ENCODE measurements at places on chromosomes 13 and 19. TPM values are rescaled to one million over a fixed set of nuclear protein-coding genes. Genes with fewer than 3 reads are reported as not detected.

Gene HIF3A
- polyA plus RNA-seq: not detected

Gene HS6ST3
- not detected for polyA plus RNA-seq

Gene ZNF566
- polyA plus RNA-seq: 8.0 TPM

Gene GJB2
- not detected for polyA plus RNA-seq

Gene NKPD1
- polyA plus RNA-seq: 0.07 TPM

Gene THSD1
- polyA plus RNA-seq: 0.35 TPM

Gene ZNF540
- 0.32 TPM for polyA plus RNA-seq

DNA sequence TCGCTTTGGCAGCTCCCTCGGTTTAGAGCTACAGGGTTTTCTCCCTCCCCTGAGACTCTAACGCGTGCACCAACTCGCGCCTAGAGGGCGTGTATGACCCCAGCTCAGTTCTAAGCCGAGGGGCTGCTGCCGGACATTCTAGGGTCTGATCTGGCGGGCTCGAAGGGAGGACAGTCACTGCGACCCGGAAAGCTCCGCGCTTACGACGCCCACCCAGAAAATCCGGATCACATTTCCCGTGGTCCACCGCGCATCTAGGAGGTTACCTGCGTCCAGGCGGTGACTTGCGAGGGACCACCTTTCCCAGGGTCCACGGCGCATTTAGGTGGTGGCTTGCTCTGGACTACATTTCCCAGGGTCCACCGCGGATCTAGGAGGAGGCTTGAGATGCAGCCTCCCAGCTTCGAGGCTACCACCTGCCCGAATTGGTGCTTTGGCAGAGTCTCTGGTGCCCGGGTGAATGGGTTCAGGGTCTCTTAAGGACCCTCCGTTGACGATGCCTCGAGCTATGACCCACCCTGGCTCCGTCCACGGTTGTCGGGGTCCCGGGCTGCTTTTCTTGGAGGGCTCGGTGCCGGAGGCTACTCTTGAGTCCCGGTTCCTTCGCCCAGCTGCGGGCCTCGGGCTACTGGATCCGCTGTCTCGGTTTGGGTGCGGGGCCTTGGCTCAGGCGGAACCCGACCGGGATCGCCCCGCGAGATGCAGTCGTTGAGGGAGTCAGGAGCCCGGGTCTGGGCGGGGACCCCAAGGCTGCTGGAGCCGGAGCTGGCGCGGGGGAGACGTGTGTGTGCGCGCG lies 30.5 kb downstream of the ZNF146 start:
- no peak for DNase-seq

DNA sequence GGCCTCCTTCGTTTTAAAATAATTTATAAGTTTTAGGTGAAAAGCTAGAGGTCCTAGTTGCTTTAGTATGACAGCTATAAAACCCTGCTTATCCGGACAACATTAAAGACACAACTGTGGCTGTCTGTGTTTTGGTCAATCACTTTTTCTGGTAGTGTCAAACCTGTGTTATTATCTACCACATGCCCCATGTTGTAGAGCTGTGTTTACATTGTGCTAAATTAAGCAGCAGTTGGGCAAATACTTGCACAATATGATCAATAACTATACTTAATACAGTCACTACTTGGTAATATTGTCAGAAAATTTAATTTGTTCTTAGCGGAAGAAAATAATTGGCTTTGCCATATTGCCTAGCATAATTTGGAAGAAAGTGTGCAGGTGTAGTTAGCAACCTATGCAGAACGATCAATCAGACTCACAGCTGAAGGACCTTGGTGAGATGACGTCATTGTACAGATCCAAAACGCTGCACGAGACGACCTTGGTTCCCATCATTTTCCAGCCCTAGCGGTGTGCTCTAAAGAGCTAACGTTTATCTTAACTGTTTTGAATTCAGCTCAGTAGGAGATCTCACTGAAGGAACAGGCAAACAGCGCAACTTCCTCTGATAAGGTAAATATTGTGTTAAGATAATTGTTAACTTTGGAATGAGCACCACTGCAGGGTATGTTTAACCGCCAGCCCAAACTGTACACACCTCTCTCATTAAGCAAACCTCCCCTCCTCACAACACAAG lies 476.6 kb downstream of the IRS2 start:
- DNase-seq: no peak

- no peak for DNase-seq
Measured at GRCh38 chr19:33407140-33407551, 33.6 kb downstream of the CEBPG start.

DNA sequence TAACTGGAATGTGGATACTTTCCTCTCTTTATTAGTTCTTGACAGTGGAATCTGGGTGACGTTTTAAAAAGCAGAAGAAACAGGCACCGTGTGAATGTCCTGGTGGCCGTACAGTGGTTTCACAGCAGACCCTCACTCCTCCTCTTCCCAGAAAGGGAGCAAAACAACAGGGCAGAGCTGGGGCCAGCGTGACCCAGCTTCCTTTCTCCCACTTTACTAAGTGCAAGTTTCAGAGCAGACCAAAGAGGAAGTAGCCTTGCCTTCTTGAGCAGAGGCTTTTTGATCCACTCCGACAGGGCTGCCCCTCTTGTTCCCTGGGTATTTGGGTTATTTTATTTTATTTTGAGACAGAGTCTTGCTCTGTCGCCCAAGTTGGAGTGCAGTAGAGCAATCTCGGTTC lies 19.6 kb upstream of the C19orf33 start:
- DNase-seq: no peak

- DNase-seq: no peak
Measured at GRCh38 chr19:17975032-17975431, 8.1 kb downstream of the KCNN1 start.

Measured in K562 (cell line).